ENCODE measurements at places on chromosomes 12 and 14. TPM values are rescaled to one million over a fixed set of nuclear protein-coding genes. Genes with fewer than 3 reads are reported as not detected.

TPH2 gene
- not detected for total RNA-seq

ETFBKMT gene
- total RNA-seq, result 5.4 TPM

DNA sequence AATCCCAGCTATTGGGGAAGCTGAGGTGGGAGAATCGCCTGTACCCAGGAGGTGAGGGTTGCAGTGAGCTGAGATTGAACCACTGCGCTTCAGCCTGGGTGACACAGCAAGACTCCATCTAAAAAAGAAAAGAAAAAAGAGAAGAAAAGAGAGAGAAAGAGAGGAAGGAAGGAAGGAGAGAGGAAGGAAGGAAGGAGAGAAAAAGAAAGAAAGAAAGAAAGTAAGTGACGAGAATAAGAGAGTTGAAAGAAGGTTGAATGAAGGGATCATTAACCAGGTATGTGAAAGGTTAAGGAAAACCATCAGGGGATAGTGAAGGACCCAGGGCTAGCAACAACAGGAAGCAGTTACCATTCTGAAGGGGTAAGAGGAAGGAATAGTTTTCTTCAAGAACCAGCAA, 4.2 kb upstream of the DTD2 start:
- H3K36me3 ChIP-seq, result no peaks in the 10 kb centered on the region
- H3K4me3 ChIP-seq, result no peak overlapping the region
- no peak for DNase-seq
- H3K4me1 ChIP-seq, result peaks cover 7% of the 10 kb centered on the region
- H3K27ac ChIP-seq, result no peak overlapping the region

GRCh38 chr12:32615441-32615840, 63.7 kb upstream of the DNM1L start:
- DNase-seq, result peak; percentile 10
- no peaks in the 10 kb centered on the region for H3K4me1 ChIP-seq
- no peaks in the 10 kb centered on the region for H3K36me3 ChIP-seq
- H3K4me3 ChIP-seq, result no peak overlapping the region

DNA sequence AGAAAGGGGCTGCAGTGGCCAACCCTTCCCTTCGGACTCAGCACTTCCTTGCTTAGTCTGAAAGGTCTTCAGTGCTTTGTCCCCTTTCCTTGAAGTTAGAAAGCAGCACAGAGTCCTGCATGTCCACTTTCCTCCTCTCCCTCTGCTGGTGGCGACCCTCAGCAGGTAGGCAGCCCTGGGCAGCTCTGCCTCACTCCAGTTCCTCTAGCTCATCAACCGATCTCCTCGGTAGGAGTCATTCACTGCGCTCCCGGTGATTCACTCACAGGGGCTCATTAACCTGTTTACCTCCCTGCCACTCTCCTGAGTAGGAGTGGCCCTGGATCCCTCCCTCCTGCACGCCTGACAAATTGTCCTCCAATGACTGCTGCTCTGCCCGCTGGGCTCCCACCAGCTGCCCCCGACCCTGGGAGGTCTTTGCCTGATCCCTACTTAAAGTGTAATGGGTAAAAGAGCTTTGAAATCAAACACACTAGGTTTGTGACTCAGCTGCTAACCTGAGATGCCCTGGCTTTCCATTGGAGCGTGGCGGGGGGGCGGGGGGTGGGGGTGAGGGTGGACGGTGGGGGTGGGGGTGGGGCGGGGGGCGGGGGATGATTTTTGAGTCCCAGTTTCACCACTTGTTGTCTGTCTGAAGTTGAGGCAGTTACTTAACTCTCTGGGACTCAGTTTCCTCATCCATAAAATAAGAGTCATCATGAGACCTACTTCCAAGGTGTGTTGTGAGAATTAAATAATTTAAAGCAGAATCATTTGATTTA, 4.2 kb downstream of the SCNN1A start:
- H3K27ac ChIP-seq, result peak overlapping the region; percentile 93
- no peaks in the 10 kb centered on the region for H3K27me3 ChIP-seq
- peak; percentile 91 for DNase-seq
- peaks cover 43% of the 10 kb centered on the region for H3K4me1 ChIP-seq

- no peak overlapping the region for H3K4me3 ChIP-seq
- H3K27me3 ChIP-seq, result no peaks in the 10 kb centered on the region
- no peak overlapping the region for H3K27ac ChIP-seq
- H3K4me1 ChIP-seq, result peaks cover 12% of the 10 kb centered on the region
Observed at GRCh38 chr12:127538316-127538715, 728.7 kb upstream of the TMEM132C start.

- H3K27ac ChIP-seq, result peak overlapping the region; percentile 63
- H3K27me3 ChIP-seq, result no peaks in the 10 kb centered on the region
- DNase-seq, result peak; percentile 77
- peaks cover 6% of the 10 kb centered on the region for H3K4me1 ChIP-seq
Observed at GRCh38 chr14:33914676-33915516, 36.0 kb downstream of the EGLN3 start.

GRCh38 chr14:61495809-61496208, 174.4 kb downstream of the PRKCH start:
- no peaks in the 10 kb centered on the region for H3K27me3 ChIP-seq
- no peaks in the 10 kb centered on the region for H3K36me3 ChIP-seq
- H3K4me1 ChIP-seq, result peaks cover 14% of the 10 kb centered on the region
- H3K4me3 ChIP-seq, result no peak overlapping the region

DNA sequence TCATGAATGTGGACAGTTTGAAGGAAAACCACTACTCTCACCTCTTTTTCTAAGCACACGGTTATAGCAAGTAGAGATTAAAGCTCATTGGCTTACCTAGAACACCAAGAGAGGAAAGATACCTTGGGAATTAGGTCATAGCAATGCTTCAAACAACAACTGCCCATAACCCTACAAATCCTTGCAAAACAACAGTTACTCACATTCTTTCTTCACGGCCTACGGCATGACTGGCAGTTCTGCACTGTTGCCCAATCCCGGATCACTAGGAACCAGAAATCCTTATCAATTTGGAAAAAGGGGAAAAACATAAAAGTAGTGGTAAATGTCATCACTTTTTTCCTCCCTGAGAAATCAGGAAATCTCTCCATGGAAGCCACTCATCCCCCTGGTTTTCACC, 9.6 kb upstream of the ISM2 start:
- no peak for DNase-seq
- no peak overlapping the region for H3K4me3 ChIP-seq
- no peaks in the 10 kb centered on the region for H3K36me3 ChIP-seq

All from hepatocyte (in vitro differentiated cells).